ENCODE measurements at places on chromosomes 12 and 14.
A peak's percentile ranks its signal among the peaks of the same experiment; 100 is the strongest.

DNA sequence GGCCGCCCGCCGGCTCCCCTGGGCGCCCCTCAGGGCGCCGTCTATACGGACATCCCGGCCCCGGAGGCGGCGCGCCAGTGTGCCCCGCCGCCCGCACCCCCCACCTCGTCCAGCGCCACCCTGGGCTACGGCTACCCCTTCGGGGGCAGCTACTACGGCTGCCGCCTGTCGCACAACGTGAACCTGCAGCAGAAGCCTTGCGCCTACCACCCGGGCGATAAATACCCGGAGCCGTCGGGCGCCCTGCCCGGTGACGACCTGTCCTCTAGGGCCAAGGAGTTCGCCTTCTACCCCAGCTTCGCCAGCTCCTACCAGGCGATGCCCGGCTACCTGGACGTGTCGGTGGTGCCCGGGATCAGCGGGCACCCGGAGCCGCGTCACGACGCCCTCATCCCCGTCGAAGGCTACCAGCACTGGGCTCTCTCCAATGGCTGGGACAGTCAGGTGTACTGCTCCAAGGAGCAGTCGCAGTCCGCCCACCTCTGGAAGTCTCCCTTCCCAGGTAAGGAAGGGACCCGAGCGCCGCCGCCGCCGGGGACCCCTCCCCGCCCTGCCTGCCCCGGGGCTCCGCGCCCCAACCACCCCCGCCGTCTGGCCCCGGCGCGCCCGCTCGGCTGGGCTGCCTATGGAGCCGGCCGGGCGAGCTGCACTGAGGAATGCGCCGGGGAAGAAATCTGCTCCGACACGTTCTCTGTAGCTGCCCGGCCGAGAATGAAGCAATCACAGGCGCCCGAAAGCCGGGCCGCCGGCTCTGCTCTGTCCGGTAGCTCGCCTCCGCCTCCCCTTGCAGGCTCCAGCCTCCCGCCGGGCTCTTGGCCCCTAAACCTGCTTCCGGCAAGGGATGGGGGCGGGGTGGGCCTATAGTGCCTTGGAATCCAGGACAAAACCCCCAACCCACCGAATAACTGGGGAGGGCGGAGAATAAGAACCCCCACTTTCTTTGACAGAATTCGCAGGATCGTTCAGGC is 794 bp downstream of the HOXC13 start:
- DNase-seq: no peak

DNA sequence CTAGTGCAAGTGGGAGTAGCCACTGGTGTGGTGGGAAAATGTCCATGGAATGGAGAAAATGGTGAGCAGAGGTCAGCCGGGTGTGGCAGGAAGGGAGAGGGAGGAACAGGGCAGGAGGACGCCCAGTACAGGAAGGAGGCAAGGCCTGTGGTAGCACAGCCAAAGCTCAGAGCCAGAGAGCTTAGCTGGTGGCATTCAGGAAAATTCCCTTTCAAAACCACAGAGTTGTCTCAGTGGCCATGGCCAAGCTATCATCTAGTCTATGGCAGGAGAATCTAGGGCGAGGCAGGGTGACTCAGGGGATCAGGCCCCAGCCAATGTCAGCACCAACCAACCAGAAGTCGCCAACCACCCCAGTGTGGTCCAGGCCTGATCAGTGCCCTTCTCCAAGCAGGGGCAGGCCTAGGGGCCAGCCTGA is 67.7 kb upstream of the DDX11 start:
- DNase-seq: no peak

GRCh38 chr12:99648183-99648582 is 630 bp downstream of the GARIN6 start:
- no peak for DNase-seq

DNA sequence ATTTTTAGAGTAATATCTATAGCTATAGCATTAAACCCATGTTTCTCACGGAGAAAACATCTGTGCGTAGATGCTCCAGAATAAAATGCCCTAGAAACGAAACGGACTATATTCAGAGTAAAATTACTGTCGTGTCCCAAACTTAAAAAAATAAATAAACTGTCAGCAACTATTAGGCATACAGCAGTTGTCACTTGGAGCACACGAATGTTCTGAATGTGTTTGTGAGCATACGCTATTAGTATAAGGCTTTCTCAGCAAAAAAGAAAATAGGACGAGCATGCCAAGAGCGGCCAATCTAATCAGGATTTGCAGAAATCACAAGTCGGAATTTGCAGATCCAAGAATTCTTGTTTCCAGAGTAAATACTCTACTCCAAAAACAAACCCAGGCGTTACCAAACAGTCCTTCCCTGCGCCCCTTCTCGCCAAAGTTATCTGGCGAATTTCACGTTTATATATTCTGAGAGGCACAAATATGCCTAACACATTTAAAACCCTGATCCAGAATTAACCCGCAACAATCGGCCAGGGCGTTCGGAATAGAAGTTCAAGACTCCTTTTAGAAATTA is 836 bp downstream of the PTPN21 start:
- no peak for DNase-seq

GRCh38 chr12:7512553-7512952 is 9.0 kb upstream of the CD163 start:
- no peak for DNase-seq

DNA sequence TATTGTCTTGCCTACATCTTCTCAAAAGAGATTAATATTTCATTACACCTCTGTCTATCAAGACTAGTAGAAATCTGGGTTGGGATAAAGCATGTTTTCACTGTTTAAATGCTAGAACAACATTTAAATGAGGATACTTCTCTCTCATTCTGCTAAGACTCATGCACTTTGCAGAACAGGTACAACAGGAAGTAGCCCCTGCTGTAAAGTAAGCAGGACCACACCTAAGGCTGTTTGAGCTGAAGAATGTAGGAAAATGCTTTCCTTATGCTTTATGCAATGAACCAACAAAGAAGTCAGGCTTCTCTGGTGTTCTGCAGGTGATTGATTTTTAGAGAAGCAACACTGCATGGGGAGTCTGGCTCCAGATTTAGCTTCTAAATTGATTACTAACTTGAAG is 89.4 kb downstream of the PAX9 start:
- DNase-seq: no peak

- DNase-seq: no peak
Measured at GRCh38 chr12:94318181-94318580, 141.5 kb downstream of the CEP83 start.

- DNase-seq: peak; percentile 87
Measured at GRCh38 chr12:111434680-111435338, 29.1 kb downstream of the SH2B3 start.

- no peak for DNase-seq
Measured at GRCh38 chr12:61750604-61751003, 509.6 kb upstream of the USP15 start.

GRCh38 chr12:110775997-110776396 is 33.3 kb upstream of the PPP1CC start:
- DNase-seq: no peak

DNA sequence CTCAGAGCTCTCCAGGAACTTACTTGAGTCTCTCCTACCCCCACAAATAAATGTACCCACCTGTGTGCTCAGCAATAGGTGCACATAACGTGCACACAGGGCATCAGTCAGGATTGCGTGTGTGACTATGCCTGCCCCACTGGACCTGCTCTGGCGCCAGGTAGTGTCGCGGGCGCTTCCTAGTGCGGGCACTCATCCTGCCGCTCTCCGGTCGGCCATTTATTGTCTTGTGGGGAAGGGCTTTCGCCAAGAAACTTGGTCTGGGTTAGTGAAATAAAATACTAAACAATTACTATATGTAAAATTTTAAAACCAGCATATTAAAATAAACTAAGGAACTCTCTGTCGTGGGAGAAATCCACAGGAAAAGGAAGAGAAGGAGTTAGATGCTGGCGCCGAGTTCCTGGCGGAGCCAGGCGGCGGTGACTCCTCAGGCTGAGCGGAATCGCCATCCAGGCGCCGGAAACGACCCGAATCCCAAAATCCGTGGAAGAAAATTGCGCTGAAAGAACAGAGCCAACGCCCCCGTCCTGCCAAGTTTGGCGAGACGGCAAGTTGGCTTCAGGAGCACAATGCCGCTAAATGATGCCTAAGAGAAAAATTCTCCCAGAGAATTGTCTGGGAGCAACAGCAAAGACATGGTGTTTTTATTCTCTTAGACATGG is 7.9 kb upstream of the HOXC13 start:
- no peak for DNase-seq

- no peak for DNase-seq
Measured at GRCh38 chr12:43480591-43480990, 71.4 kb downstream of the ADAMTS20 start.

- no peak for DNase-seq
Measured at GRCh38 chr12:117491711-117492110, 130.3 kb upstream of the NOS1 start.

- DNase-seq: peak; percentile 78
Measured at GRCh38 chr12:14995583-14996425, 23.0 kb downstream of the PDE6H start.

DNA sequence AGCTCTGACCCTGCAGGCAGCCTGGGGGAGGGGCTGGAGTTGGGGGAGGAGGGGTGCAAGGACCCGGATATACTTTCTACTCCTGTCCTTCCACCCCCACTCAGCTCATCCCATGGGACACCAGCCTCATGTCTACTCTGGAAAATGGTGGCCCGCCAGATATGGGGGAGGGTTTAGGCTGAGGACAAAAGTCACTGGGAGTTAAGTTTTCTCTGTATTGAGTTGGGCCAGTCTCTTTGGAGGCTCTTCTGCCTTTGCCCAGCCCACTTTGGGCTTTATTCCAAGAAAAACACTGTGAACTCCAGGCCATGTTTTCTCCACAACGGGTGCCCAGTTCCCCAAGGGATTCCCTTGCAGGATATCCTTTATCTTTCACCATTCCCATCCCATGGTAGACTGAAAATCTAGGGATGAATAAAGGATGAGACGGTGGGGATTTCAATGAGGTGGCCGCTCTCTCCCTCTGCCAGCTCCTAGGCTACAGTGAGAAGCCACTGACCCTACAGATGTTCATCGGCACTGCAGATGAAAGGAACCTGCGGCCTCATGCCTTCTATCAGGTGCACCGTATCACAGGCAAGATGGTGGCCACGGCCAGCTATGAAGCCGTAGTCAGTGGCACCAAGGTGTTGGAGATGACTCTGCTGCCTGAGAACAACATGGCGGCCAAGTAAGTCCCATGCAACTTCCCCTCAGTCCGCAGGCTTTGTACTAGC is 4.9 kb downstream of the NFATC4 start:
- no peak for DNase-seq

- no peak for DNase-seq
Measured at GRCh38 chr12:110639336-110640141, 25.6 kb downstream of the TCTN1 start.

DNA sequence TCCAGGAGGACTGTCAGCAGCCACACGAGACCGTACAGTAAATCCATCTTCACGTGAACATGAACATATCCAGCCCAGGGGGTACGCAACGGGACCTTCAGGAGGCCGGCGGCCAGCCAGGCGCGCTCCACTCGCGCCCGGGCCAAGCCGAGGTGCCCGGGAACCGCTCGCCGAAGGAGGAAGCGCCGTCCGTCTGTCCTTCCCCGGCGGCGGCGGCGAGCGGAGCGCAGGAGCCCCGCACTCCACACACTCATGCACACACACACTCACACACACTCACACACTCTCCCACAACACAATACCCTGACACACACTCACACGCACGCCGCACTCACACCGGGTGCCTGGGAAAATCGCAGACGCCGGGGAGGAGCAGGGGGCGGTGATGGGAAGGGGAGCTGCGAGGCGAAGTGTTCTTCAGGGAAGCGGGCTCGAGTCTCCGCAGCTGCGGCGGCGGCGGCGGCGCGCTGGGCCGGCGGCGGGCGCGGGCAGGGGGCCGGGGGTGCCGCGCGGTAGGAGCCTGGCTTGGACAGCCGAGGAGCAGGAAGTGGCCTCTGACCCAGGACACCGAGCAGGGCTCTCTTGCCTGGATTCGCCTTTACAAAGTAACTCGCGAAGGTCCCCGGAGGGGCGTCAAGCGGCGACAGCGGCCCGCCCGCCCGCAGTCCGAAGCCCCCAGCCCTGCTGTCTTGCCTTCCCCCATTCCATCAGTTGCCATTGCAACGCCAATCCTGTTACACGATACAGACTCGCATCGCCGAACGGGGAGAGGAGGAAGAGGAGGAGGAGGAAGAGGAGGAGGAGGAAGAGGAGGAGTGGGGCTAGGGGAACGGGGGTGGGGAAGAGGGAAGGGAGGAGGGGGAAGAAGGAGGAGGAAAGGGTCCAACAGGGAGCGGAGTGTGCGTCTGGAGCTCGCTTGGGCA is 601 bp downstream of the MDGA2 start:
- no peak for DNase-seq

DNA sequence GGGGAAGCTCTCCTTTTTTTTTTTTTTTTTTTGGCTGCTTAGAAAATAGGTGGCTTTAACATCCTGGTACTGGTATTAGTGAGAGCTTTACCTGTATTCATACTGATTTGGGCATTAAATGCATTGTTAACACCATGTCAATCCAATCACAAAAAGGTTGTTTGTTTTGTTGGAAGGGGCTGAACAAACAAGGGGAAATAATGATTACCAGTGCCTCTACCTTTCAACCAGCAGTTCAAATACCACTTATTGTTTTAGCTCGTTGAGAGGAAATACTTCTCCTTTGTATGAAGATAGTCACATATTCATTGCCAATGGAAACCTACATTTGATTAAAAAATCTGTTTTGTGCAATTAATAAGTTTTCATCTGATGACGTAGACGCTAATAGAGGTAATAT is 72.9 kb downstream of the MIPOL1 start:
- no peak for DNase-seq

- DNase-seq: no peak
Measured at GRCh38 chr14:87149583-87150354, 843.2 kb downstream of the GALC start.

DNA sequence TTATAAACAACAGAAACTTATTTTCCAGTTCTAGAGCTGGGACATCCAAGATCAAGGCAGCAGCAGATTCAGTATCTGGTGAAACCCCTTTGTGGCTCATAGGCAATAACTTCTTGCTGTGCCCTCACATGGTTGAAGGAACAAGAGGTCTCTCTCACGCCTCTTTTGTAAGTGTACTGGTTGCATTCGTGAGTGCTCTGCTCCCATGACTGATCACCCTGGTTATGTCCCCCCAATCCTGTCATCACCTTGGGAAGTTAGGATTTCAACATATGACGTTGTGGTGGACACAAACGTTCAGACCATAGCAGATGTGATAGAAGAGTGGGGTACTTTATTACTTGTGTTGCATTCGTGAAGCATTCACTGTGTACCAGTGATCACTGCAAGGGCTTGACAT is 184.0 kb downstream of the SRGAP1 start:
- DNase-seq: no peak

DNA sequence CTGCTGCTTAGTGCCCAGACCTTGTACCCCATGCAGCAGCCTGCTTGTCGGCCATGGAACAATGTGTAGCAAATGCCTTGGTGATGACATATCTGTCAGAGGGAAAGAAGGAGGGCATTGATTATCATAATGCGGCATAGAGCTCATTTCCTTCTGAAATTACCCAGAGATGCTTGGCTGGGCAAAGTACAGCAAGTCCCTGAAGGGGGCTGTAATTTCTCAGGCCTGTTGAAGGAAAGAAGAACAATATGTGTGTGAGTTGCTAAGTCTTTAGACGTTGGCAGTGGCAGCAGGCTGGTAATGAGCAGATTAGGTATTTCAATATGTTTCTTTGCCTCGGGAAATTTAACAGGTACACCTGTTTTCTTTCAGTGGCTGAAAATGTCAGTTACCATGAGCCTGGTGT is 128.6 kb downstream of the CRADD start:
- no peak for DNase-seq

- DNase-seq: no peak
Measured at GRCh38 chr12:31961137-31961536, 1.9 kb downstream of the RESF1 start.

Measured in CD4-positive, CD25-positive, alpha-beta regulatory T cell (primary cell).